HT-29 (cell line): ENCODE measurements at places on chromosomes 2 and 18.

DNA sequence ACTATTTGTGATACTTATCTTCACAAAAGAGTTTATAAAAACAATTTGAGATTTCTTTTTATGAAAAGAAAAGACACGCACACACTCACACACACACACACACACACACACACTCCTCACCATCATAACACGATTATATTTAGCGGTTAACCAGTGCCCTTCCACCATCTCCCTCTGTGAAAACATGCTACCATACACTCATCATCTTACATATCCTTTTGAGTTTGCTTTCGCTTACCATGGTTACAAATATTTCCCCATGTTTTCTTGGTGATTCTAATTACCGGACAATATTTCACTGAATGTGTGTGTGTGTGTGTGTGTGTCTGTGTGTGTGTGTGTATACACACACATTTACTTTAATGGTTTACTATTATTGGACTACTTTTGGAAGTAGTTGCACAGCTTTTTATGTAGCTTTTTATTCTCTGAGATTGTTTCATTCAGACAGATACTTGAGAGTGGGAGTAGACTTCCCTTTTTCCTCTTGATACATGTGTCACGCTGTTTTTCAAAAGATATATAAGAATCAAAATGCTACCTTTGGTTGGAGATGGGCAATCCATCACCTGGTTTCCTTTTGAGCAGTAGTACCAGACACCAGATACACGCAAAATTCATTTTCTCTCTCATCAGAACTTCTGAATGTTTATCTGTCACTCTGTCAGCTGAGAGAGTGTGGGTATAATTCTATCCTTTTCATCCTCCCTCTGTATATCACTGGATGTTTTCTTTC, 138.1 kb downstream of the SETBP1 start:
- no peak for DNase-seq

DNA sequence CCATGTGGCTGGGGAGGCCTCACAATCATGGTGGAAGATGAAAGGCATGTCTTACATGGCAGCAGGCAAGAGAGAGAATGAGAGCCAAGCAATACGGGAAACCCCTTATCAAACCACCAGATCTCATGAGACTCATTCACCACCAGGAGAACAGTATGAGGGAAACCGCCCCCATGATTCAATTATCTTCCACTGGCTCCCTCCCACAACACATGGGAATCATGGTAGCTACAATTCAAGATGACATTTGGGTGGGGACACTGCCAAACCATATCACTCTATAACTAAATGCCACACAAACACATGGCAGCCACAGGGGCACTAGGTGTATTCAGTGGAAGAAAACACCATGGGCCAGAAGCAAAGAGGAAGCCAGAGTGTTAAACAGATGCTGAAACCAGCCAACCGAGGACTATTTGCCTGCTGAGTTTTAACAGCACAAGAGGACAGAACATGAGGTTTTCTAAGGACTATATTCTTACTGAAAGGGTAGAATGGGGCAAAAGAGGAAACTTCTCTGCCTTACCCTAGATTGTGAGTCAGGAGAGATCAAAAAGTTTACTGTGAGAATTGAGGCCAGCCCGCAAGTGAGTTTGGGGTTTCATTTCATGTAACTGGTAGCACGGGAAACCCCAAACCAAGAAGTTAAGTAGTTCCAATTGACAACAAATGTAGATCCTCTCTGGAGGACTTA, 49.2 kb downstream of the SIGLEC15 start:
- no peak for DNase-seq

DNA sequence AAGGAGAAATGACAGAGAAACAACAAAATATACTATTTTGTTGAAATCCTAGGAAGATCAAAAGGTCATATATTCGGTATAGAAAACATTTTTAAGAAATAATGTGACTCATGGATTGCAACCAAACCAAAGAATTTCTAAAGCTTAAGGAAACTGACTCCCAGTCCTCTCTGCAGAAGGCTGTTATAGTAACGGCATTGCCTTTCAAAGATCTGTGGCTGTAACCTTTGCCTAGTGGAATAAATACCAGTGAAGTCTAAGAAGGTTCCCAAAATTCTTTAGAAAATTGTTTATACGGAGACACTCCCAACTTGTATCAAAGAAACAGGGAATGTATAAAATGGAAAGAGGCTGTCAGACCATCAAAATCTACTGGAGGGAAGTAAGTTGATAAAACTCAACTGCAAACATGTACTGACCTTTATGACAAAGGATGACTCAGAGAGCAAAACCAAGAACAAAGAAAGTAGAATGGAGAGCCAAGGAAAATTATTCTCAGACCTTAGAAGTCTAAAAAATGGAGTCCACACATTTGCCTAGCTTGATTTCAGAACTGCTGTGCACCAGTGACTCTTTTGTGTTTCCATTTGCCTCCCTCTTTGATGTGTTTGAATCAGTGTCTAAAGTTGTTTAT, 48.6 kb upstream of the FSIP2 start:
- DNase-seq: peak; percentile 15

DNA sequence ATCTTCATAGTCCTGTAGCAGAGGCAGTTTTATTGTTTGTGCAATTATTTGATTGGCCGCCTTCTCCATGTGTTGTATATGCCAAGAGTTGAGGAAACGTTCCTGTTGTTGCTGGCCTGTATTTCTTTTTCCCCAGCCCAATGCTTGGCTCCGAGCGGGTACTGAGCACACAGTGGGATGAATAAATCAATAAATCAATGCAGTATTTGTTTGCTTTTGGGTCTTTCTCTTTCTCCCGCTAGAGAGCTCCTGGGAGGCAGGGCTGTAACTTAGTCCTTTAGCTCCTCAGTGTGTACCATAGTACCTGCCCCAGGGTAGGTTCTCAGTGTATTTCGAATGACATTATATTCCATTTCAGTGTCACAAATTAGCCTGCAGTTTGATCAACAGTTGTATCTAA, 71.8 kb downstream of the ICOS start:
- no peak for DNase-seq

DNA sequence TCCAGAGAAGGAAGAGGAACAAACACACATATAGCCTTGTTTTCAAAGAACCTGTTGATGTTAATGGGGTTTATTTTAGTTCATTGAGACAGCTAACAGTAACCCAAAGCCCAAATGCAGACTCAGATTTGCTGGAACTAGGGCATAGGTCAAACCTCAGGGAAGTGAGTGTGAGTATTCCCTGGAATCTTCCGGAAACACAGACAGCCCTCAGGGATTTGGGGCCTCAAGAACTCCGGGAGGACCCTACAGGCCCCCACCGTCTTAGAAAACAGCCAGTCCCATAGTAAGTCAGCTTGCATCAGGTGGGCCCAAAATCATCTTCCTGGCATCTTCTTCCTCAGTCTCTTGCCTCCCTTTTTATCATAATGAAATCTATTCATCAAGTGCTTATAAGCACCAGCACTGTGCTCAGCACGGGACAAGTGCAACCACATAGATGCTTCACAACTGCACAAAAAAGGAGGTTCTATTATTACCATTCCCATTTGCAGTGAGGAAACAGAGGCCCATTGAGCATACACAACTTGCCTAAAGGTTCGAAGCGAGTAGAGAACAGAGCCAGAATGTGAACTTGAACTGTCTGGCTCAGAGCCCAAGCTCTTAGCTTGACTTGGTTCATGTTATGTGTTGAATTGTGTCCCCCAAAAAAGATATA, 50.2 kb upstream of the BCL11A start:
- no peak for DNase-seq

DNA sequence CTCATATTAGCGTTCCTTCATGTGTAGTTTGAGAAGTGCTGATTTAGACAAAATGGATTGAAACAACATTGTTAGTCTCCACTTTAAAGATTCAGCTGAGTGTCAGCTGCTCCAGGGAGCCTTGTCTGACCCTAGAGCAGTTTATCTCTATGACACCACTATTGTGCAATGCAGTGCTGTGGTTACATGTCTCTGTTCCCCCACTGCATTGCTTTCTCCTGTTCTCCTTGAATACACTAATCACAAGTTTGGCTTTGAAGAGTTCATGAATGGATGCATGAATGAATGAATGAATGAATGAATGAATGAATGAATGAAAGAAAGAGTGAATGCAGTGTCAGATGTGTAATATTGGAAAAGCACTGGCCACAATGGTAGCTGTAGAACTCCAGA, 38.3 kb downstream of the GCG start:
- no peak for DNase-seq

DNA sequence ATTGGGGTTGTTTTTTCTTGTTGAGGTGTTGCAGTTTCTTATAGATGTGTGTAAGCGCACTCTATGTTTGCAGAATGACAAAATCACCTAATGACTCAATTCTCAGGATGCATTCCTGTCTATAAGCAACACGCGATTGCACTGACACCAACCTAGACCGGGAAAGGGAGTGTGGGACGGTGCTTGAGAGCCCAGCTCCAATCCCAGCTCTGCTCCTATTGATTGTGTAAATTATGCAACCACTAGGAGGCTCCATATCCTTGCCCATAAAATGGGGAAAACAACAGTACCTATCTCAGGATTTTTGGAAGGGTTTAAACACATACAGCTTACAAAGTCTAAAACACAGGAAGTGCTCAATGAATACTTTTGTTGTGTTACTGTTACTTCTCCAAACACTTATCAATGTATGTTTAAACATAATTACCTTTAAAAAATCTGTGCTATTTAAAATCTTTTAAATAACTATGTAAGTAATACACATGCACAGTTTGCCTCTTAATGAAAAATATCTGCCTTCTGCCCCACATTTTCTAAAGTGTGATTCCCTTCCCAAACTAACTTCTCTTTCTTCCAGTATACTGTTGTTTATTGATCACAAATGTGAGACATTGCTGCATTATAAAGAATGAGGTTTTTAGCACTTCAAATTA, 132.5 kb downstream of the SPHKAP start:
- DNase-seq: peak; percentile 66

- no peak for DNase-seq
Measured at GRCh38 chr2:24973812-24974211, 2.1 kb upstream of the DNAJC27 start.

DNA sequence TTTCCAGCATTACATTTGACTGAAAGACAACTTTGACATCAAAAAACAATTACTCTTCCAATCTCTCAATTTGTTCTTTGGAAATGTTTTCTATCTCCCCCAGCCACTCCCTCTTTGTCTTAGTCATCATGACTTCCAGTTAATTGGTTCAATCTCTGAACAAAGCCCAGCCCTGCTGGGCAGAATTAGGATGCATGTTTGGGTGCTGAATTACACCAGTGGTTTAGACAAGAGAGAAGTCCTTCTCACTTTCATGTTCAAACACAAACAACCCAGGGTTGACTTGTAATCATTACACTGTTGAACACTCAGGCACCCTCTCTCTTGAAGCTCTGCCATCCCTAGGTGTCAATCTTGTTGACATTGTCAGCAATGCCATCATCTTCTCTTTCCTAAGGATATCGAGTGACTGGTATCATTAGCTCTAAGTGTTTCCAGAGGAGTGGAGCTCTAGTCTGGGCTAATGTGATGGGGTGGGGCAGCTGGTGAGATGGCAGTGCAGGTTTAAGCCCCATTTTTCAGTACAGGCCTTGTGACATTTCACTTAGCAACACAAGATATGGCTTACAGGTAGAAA, 90.8 kb upstream of the MEIS1 start:
- DNase-seq: no peak

- DNase-seq: no peak
Measured at GRCh38 chr2:107466984-107467773, 359.5 kb upstream of the RGPD4 start.

- DNase-seq: no peak
Measured at GRCh38 chr2:191428141-191428540, 182.9 kb downstream of the MYO1B start.

GRCh38 chr2:227759411-227760118, 13.9 kb downstream of the SCYGR8 start:
- DNase-seq: no peak

DNA sequence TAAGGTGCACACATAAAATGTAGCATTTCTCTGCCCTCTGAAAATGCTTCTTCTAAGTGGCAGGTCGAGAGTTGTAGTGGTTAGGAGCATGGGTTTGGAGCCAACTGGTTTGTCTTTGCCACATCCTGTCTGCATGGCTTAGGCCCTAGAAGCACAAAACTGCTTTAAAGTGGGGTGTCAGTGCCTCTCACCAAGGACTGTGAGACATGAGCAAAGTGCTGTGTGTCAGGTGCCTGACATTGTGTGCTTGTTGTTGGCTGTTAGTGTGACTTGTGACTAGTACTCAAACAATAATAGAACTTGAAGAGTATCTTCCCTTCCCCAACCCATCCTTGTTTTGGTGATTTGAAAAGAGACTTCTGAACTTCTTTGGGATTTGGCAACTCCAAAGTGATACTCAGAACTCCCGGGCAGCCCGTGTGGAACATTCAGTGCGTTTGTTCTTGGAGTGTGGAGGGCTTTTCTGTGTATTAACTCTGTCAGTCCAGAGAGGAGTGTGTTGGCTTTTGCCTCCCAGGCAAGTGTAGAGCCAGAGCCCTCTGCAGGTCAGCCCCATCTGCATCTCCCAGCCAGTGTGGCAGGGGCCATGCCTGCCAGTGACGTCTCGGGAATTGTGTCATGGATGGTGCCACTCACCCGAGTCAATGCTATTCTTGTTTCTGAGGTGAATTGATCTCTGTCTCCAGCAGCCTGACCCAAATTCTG, 5.0 kb downstream of the MGAT5 start:
- DNase-seq: no peak

GRCh38 chr2:219119422-219120043, 41.1 kb downstream of the NHEJ1 start:
- peak; percentile 82 for DNase-seq

DNA sequence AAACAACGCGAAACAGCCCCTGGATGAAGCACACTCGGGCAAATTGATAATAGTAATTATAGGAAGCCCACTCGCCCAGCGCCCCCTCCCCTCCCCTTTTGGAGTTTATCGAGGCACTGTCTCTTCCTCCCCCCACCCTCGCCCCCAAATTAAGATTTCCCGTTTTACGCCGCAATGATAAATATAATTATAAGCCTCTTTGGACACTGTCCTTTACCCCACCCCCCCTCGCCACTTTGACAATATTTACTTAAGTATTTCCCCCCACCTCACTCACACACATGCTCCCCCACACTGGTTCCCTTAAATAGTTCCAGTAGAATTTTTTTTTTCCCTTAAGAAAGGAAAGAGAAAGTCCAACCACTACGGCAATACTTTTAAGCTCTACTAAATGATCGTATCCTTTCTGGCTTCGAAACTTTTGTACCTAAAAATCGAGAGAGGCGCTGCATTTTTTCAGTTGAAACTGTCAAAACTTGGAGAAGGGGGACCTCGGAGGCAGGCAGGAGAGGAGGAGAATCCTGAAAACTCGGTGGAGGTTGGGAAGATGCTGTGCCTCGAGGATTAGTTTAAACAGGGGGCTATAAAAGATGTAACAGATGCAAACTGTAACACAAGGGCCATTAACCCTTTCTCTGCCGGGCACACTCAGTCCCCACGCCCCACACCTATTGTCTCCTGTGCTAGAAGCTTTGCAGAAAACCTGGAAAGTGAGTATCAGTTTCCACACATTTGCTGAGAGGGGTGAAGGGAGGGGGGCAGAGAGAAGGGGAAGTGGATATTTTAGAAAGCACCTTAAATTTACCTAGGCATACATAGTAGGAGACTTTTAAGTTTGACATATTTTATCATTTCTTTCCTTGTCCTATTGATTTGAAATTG, 1.8 kb downstream of the ZEB2 start:
- no peak for DNase-seq
